ENCODE measurements at places on chromosomes 7 and 10.

- DNase-seq = no peak
These were observed 534.9 kb downstream of the DNAJB6 start for GRCh38 chr7:157871681-157872080.

DNA sequence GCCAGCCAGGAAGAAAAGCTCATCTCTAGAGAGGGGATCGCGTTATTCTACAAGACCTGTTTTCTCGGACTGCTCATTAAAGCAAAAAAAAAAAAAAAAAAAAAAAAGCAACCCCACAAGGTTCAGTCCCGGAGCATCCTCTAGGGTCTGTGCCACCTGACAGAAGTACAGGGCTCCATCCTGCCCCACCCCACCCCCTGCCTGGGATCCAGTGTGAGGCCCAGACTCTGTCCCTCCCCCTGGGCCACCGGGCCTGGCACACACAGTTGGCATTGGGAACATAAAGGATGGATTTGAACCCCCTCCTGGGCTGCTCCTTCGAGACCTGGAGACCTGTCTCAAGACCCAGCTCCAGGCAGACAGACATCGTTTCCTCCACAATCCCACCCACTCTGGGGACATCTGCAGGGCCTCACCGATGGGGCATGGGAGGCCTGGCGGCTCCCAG is 688 bp downstream of the ORAI2 start:
- no peak for DNase-seq

DNA sequence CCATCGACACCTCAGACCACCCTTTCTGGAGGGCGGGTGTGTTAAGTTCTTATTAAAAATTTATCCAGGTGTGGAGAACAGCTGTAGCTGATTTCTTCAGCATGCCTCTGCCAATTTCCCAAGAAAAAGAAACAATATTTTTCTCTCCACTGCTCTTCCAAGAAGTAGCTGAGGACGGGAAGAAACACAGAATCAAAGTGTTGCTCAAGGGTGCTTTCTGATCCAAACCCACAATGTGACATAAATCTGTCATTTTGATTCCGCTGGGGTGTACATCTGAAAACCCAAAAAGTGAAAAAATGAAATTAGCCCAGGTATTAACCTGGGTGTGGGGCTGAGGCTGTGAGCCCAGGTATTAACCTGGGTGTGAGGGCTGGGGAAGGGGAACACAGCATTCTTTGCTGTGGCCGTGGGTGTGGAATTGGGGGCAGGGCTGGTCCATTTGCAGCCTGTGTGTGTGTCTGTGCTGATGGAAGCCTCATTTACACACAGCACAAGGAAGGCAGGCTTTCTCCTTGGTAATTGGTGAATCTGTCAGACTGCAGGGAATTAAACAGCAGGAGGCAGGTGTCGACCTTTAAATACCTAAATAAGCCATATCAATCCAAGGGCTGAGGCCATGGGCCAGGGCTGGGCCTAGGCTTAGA is 48.4 kb upstream of the CCDC3 start:
- DNase-seq = no peak

GRCh38 chr7:22002726-22003125 is 57.0 kb upstream of the CDCA7L start:
- DNase-seq = no peak

- DNase-seq = no peak
These were observed 219.8 kb downstream of the MAD1L1 start for GRCh38 chr7:2012981-2013380.

DNA sequence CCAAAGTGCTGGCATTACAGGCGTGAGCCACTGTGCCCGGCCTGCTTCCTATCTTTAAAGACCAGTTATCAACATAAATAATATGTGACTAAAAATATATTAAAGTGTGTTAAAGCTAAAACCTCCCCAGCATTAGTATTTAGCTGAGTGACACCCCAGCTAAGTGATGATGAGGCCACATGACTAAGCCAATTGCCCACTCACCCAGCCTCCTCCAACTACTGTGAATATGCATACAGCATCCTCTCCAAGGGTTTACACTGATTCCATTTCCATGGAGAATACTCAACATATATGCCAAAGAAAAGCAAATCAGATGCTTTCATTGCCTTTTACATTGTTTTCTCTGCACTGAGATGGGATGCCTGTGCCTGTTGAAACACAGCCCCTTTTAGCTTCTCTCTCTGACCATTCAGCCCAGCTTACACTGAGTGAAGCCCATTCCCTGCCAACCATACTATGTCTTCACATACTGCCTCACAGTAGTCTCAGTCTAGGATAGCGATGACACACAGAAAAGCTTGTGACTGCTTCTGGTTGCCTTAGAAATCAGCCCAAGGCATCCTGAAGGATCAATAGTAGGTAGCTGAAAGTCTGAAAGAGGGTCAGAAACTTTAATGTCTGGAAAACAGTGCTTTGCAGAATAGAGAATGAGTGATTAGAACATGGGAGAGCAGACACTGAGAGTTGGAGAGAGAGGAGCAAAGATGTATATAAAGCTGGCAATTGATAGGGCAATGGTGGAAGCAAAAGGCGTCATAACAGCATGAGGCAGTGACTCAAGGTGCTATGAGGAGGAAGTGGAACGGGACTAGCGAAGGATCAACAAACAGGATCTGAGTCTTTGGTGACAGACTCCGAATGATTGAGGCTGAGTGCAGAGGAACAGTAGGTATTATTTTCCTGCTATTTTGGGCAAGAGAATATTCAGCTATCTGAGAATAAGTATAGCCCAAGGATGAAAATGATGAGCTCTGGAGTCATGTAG is 19.8 kb upstream of the ATE1 start:
- no peak for DNase-seq

- DNase-seq = no peak
These were observed 52.5 kb downstream of the MPP7 start for GRCh38 chr10:28250358-28250757.

GRCh38 chr10:70744617-70745143 is 40.5 kb downstream of the TBATA start:
- DNase-seq = no peak

DNA sequence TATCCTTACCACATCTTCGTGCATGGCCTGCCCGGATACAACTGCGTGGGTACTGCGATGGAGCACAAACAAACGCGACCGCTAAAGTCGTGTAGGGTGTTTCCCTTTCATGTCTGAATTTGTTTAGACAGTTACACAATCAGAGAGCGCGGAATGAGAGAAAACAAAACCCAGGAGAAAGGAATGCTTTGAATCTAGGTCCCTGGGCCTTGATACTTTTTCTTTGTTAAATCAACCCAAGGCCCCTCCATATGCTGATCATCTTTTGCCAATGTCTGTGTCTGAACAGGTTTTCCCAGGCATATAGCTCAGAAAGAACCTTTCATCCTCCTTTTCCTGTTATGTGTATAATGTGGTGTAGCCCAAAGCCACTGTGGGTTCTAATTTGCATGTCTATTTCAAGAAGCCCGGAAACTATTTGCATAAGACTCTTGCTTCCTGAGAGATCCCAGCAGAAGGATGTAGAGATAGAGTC is 145.8 kb downstream of the FRMD4A start:
- DNase-seq = no peak

- no peak for DNase-seq
These were observed 1.4 kb downstream of the GIMAP5 start for GRCh38 chr7:150738591-150739001.

- DNase-seq = no peak
These were observed 31.5 kb downstream of the CUL2 start for GRCh38 chr10:35058686-35059085.

DNA sequence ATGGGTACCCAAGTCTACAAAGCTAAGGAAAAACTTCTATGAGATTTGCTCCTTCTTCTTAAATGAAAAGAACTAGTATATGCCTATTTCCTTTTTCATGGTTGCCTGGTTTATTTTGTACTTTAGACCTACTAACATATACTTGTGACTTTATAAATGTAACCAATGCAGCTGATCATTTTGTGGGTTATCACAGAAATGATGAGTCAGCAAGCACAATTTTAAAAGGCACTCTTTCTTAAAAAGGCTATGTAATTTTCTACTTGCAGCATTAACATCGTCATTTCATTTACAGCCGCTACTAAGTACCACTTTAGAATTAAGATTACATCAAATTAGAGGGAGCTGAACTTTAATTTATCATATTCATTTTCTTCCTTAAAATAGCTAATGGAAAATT is 13.6 kb downstream of the NEBL start:
- no peak for DNase-seq

GRCh38 chr10:28800144-28800543 is 122.8 kb downstream of the BAMBI start:
- DNase-seq = no peak

DNA sequence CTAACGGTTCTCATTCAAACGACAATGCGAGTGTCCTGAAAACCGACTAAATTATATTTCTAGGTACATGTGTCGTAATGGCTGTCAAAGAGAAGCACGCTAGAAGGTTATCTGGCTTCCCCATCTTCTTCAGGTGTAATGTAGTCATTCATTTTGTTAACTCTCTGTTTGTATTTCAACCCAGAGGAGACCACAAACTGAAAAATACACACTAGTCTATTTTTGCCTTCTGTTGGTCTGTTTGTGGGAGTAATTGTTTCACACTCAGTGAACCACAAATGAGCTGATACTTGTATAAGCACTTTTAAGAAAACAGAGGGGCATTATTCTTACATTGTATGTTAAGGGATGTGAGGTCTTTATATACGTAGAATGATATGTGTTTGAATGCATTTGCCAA is 305.9 kb downstream of the GATA3 start:
- no peak for DNase-seq

DNA sequence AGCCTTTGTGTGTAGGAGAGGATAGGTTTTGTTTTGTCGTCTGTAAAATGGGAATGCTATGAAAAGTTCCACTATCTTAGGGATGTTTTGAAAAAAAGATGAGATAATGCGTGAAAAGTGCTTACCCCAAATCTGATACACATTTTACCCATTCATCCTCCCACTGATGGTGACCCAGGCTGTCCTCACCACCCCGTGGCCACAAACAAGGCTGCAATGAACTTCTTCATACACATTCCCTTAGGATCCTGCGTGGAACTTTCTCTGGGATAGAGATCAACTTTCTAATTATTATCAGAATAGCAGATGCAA is 399 bp upstream of the OGDHL start:
- no peak for DNase-seq

- DNase-seq = no peak
These were observed 330.0 kb downstream of the ARL4A start for GRCh38 chr7:13017333-13017857.

- no peak for DNase-seq
These were observed 83.2 kb downstream of the COBL start for GRCh38 chr7:51233374-51233773.

DNA sequence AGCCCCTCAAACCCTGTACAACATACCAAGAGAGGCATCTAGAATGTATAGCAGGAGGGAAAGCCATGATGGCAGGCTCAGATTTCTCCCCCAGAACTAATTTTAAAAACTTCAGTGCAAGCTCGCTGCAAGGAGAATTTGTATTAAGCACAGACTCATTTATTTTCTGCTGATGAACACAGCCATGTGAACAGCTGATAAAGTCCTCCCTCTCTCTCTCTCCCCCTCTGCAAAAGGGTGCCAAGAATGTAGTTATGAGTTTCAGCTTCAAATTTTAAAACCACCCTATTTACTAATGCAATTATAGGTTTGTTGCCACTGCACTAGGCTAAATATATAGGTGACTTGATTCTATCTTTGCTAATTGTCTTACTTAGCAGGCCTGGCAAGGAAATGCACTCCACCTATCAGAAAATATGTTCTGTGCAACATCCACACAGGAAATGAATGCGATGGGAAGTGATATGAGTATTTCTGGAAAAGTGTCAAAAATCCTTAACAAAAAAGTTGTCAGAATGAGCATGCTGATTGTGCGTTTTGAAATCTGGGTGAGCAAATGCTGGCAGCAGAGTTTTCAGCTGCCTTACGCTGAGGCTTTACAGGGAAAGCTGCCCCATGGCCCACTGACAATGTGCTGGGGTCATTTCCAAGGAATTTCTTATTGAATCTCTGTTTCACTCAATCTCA is 43.4 kb upstream of the GHITM start:
- no peak for DNase-seq

GRCh38 chr7:107799647-107800264 is 3.3 kb downstream of the SLC26A3 start:
- DNase-seq = no peak

DNA sequence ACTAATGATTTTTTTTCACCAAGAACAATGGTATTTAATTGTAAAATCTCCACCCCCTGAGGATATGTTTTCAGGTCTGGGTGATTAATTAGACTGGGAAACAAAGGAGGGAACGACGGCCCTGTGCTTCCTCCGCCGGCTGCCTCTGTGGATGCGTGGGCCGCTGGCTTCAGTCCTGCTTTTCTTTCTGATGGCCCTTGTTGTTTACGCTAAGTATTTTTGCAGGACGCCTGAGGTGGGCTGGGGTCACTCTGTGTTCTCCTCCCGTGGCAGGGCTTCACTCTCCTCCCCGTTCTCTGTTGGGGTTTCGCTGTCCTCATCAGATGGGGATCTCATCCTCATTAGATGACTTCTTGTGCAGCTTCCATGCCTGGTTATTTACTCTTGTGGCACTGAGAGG is 5.2 kb upstream of the ACBD5 start:
- DNase-seq = no peak

DNA sequence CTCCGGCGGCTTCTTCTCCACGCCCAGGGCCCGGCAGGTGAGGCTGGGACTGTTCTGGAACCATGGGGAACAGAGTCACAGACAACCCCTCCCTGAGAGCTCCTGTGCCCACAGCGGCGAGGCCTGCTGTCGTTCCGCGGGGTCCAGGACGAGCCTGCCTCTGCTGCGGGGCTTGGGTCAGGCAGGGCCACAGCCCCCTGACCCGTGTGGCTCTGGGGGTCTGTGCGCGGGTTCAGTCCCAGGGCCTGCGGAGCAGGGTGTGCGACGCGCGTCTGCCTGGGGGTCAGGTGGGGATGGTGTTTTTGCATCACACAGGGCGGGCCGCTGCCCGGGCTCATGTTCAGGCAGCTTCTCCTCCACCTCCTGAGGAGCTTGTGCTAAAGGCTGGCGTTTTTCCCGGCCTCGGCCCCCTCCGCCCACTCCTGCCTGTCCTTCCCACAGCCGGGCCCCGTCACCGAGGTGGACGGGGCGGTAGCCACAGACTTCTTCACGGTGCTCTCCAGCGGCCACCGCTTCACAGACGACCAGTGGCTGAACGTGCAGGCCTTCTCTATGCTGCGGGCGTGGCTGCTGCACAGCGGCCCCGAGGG is 8.4 kb downstream of the AP5Z1 start:
- no peak for DNase-seq
